ENCODE measurements at places on chromosomes 7 and 10.
A peak's percentile ranks its signal among the peaks of the same experiment; 100 is the strongest.

GRCh38 chr7:141281311-141281710, 207.4 kb downstream of the TMEM178B start:
- DNase-seq, result no peak

DNA sequence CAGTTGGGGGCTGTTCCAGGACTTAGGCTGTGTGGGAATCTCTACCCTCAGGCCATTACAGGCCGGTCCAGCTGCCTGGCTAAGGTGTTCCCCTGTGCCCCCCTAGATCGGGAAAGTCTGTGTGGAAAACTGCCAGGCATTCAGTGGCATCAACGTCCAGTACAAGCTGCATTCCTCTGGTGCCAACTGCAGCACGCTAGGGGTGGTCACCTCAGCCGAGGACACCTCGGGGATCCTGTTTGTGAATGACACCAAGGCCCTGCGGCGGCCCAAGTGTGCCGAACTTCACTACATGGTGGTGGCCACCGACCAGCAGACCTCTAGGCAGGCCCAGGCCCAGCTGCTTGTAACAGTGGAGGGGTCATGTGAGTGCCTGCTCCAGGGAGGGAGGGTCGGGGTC, 27.1 kb upstream of the CSGALNACT2 start:
- no peak for DNase-seq

- peak; percentile 92 for DNase-seq
Observed at GRCh38 chr7:100130608-100131453, 4.1 kb downstream of the MBLAC1 start.

GRCh38 chr10:132353456-132354355, 21.7 kb downstream of the LRRC27 start:
- no peak for DNase-seq

GRCh38 chr10:5603091-5603847, 63.1 kb downstream of the ASB13 start:
- no peak for DNase-seq

GRCh38 chr10:32150532-32151101, 94.4 kb upstream of the KIF5B start:
- no peak for DNase-seq

DNA sequence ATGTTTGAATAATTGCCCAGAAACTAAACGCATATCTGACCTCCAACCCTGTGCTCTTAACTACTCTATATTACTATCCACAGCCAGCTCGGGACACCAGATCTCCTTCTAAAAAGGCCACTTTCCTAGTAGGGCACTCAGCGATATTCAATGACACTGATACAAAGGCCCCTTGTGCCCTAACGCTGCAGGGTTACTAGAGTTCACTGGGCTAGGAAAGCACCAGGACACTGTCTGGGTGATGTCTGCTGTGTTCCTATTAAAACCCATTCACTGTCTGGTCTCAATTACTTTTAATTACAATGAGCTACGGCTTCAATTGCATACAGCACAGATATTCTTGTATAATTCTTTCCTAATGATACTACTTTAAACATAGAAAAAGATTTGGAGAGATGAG, 91.7 kb downstream of the SORCS1 start:
- no peak for DNase-seq

GRCh38 chr7:114711241-114711640, 210.7 kb upstream of the MDFIC start:
- no peak for DNase-seq

- no peak for DNase-seq
Observed at GRCh38 chr10:7826971-7827370, 8.7 kb downstream of the TAF3 start.

GRCh38 chr10:114893251-114893650, 44.7 kb upstream of the TRUB1 start:
- DNase-seq, result no peak

DNA sequence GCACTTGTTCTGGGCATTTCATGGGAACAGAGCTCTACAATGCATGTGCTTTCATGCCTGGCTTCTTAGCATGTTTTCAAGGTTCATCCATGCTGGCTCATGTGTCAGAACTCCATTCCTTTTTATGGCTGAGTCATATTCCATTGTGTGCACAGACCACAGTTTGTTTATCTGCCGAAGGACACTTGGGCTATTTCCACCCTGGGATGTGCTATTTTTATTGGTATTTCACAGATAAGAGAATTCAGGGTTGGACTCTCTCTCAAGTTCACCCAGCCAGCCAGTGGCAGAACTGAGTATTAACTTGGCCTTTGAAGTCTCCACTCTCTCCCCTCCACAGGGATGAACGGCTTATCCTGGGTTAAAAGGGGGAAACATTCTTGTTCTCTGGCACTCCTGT, 190.7 kb upstream of the GPR26 start:
- DNase-seq, result no peak

DNA sequence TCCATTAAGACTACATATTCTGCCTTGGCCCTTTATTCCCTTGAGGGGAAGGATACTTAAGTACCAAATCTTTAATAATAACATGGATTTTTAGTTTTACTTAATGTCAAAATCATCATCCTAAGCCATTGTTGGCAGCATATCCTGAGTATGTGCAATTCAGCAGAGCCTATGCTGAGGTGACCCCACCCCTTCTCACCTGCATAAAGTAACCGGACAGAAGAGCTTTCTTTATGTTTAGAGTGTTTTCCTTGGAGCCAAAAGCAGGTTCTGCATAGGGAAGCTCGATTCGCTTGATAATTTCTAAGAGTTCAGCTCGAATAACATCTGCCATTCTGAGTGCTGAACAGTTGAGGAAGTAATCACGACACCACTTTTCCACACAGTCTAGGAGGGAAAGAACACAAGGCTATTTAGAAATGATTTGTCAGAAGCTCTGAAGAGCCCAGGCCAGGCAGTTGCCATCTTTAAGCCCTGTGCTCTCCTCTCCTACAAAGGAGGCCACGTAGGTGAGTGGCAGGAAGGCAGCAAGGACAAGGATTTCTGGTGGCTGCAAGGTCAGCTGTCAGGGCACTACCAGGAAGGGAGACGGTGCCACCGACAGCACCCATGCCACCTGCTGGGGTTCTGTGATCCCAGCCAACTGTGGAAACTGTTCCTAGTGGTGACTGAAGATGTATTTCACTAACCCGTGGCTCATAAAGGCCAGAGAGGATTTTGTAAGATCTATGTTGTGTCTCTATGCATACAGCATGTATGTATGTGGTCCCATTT, 15.6 kb downstream of the BCCIP start:
- DNase-seq, result no peak

DNA sequence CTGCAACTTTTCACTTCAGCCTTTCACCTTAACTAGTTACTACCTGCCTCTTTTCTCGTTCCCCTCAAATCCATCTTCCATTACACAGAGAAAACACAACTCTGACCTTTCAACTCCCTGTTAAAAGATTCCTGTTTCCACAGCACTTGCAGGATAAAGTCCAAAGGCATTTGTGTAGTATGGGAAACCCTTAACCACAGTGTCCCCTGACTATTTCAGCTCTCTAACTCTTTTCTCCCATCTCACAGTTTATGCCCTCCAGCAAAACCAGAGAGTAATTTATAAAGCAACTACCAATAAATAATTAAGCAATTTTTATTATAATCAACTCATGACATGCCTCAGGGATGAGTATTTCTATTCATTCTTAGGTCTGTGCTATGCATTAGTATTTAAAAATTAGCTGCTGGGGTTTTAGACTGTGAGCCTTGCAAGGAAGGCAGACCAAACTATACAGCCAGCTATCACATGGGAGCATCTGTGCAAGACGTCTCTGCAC, 51.0 kb downstream of the COL1A2 start:
- DNase-seq, result peak; percentile 54

GRCh38 chr7:41912851-41913567, 210.1 kb upstream of the INHBA start:
- no peak for DNase-seq

- DNase-seq, result no peak
Observed at GRCh38 chr7:26599982-26600381, 264.4 kb downstream of the SKAP2 start.

- DNase-seq, result no peak
Observed at GRCh38 chr7:134752006-134752760, 27.3 kb upstream of the CALD1 start.

DNA sequence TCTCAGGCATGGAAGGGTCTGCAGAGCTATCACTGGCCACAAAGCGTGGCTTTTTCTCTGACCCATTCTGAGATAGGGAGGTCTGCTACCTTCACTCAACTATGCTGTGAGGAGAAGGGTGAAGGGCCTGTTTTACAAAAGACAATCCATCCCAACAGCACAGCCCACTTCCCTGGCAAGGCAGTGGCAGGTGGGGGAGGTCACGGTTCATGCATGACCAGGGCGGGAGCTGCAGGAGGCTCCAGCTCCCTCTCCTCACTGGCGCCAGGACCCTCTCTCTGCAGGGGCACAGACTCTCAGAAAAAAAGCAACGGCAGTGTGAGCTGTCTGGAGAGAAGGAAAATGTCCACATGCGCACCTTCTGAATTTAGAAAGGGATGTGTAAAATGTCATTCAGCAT, 28.5 kb downstream of the GRB10 start:
- DNase-seq, result no peak

DNA sequence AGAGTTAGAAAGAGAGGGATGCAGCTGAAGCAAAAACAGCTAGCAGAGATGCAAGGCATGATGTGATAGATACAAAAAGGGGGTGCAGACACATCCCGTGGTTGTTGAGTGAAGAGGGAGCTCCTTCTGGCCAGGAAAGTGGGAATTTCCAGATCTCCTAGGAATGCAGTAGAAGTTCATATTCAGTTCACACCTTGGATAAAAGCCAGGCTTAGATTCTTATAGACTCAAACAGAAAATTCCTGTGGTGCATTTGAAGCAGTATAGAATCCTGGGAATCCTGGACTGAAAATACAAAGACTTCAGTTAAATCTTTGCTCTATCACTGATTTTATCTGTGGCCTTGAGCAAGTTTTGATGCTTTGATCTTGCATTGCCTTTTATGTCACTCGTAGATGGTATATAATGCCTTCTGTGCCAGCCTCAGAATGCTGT, 33.9 kb downstream of the SGPL1 start:
- no peak for DNase-seq

DNA sequence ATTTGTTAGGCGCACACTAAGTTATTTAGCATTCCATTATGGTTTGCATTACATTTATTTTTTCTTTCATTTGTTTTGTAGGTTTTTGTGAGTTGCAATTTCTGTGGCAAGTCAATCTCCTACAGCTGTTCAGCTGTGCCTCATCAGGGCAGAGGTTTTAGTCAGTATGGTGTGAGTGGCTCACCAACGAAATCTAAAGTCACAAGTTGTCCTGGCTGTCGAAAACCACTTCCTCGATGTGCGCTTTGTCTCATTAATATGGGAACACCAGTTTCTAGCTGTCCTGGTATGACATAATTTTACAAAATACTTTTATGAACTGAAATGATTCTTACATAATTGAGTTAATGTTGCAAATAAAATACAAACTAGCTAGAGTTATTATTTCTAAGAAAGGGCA, 29.5 kb downstream of the MIOS start:
- DNase-seq, result no peak

DNA sequence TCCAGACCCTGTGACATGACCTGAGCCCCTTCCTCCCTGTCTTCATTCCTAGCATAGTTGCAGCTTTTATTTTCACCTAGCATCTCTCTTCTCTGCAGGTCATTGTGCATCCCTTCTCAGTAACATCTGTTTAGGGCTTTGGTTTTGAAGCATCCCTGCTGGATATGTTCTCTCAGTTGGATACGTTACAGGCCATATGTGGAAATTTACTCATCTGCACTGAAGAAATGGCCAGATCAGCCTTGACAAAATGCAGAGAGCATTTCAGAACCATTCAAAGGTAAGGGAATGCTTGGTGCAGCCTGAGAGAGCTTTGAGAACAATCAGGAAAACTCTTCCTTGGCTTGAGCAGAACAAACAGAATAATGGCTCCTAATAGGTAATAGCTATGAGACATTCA, 647.0 kb downstream of the KCNMA1 start:
- DNase-seq, result no peak

DNA sequence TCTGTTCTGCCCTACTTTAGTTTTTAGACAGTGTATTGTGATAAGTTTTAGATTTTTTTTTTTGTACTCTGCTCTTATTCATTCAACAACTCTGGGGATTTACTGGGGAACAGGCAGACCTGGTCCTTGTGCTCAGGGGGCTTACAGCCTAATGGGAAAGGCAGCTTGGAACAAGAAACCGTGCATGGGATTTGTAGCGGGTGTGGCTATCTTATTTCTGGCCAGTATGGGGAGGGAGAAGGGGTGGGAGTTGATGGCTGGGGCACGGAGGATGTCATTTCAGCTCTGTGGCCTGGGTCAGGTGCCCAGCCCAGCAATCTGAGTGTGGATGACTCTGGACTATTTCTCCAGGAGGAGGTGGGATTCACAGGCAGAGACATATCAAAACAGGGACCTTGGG, 47.0 kb downstream of the GRK5 start:
- no peak for DNase-seq

DNA sequence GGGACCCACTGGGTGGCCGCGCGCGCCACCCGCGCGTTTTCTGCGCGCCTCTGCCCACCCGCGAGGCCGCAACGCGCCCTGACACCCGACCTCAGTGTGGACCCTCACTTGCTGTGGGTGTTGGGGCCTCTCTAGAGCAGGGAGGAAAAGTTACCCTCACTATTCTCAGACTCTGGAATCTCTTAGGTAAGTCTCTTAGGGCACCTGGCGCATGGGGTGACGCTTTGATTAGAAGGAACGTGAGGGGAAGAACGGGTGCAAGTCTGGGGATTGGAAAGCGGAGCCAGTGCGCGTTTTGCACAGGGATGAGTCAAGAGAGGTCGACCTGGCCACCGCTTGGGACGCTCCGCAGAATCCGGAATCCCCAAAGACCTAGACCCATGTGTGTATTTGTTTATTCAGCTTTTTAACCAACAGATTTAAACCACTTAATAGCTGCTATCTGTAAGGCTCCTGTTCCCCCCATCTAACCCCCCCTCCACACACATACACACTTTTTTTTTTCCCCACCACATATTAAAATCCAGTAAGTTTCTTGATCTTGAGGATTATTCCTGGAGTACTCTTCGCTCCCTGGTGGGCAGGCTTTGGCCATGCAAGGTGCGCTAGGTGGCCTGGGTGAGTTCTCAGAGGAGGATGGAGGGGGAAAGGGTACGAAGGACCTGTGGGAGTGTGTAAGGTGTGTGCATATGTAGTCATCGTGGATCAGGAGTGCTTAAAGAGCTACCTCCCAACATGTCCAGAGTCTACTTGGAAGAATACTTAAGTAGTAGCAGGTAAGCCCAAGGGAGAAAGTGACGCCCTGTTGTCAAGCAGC, 169.1 kb upstream of the PPP1R3A start:
- peak; percentile 88 for DNase-seq

- DNase-seq, result no peak
Observed at GRCh38 chr7:102326157-102326889, 29.9 kb downstream of the SPDYE6 start.

- DNase-seq, result no peak
Observed at GRCh38 chr7:37290731-37291130, 157.9 kb downstream of the ELMO1 start.

- no peak for DNase-seq
Observed at GRCh38 chr10:121764233-121764942, 163.4 kb downstream of the ATE1 start.

GRCh38 chr10:124921261-124921660, 20.7 kb upstream of the ZRANB1 start:
- no peak for DNase-seq
